Subcutaneous preadipocyte (primary cell): ENCODE measurements at places on chromosomes 2 and 18. TPM values are rescaled to one million over a fixed set of nuclear protein-coding genes. Genes with fewer than 3 reads are reported as not detected.

The PXDN gene
- total RNA-seq: 119 and 130 TPM in 2 replicates

The KDSR gene
- total RNA-seq: 27.4 and 27.6 TPM in 2 replicates

The EMILIN1 gene
- total RNA-seq: 36.7 and 51.6 TPM in 2 replicates

The CYTIP gene
- not detected in 2 replicates for total RNA-seq

The CD302 gene
- 7.8 and 12.1 TPM in 2 replicates for total RNA-seq

The ARHGEF4 gene
- total RNA-seq: 0.98 and 2.9 TPM in 2 replicates

The MC2R gene
- total RNA-seq: not detected in 2 replicates

The VWA3B gene
- not detected in 2 replicates for total RNA-seq
